ENCODE measurements at places on chromosomes 12 and 14.
A peak's percentile ranks its signal among the peaks of the same experiment; 100 is the strongest.

DNA sequence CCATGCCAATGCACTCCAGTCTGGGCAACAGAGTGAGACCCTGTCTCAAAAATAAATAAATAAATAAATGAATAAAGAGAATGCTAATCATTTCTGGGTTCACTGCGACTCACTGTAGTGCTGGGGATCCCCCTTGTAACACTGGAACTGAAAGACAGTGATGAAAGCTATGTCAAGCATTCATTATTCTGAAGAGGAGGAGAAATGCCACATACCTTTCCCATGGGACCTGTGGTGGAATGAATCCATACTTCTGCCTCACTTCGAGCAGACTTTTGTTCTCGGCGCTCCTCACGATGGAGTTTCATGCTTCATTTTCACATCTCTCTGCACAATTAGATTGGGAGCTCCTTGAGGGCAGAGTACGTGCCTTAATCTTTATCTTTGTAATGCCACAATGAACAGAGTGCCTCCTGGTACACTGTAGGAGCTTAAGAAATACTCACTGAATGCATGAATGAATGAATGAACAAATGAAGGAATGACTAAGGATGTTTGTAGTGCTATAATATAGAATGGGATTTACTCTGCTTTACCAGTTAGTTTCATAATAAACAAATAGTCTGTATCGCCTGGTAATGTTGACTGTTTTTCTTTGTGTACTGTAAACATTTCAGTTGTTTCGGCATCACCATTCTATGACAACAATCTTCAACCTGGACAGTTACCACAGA, 45.8 kb downstream of the DRAM1 start:
- DNase-seq, result no peak

DNA sequence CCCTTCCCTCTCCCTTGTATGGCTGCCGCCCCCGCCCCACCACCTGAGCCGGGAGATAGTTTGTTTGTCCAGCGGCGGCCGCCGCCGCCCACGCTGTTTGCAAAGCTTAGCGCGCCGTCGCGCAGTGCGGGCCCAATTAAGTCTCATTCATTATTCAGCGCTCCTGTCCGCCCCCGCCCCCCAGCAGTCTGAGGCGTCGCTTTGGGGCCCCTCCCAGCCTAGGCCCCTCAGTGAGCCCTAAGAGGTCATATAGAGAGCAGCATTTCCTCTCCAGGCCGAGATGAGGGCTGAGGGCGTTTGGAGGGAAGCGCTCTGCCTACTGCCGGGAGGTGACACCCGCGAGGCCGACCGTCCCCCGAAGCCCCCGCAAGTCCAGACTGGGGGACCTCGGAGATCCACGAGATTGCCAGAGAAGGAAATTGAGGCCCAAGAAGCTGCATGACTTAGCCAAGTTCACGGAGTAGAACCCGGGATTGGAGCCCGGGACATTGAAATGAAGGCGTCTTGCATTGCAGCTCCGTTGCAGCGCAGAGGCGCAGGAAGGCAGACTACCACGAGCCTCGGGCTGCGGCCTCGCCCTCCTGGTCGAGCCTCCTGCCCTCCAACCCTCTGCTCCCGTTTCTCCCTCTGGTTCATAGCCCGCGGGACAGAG, at the start of gene DNAJC22:
Gene DNAJC22, plus strand, starts transcription at position 230 of the 652 bp plus-strand sequence. CDS start 1,985 bp downstream, outside the sequence.
- no peak for DNase-seq

GRCh38 chr14:31567655-31568054, 6.5 kb downstream of the NUBPL start:
- no peak for DNase-seq

DNA sequence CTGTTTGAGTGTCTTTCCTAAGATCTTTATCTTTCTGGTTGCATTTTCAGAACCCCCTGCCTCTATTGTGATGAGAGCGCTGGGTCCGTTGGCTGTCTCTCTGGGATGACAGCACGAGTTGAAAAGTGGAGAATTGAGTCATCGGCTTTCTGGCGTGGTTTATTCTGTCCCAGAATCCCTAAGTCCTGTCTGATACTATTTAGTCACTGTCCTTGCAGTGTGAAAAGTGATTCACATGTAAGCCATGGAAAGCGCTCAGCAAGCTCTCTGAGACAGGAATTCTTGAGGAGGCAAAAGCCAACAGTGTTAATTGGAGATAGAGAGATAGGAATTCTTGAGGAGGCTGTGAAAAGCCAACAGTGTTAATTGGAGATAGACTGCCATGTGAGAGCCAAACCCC, 121.7 kb downstream of the CHST11 start:
- peak; percentile 47 for DNase-seq

DNA sequence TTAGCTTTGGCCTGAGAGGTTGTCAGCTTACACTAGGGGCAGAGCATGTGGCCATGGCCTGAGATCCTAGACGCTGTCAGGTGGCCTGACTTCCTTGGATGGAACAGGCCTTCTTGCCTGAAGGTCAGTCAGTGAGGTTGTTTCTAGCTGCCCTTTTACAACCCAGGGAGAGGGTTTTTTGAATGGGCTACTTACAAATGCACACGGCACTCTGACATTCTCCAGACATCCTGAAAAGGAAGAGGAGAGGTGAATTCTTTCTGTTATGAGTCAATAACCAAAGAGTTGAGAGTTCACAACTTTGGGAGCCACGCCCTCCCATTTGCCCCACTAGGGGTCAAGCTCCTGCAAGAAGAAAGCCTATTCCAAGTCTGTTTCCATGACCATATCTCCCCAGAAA, 7.8 kb downstream of the KRT76 start:
- no peak for DNase-seq
